ENCODE measurements at places on chromosomes 3 and 15. TPM values are rescaled to one million over a fixed set of nuclear protein-coding genes. Genes with fewer than 3 reads are reported as not detected.

DNA sequence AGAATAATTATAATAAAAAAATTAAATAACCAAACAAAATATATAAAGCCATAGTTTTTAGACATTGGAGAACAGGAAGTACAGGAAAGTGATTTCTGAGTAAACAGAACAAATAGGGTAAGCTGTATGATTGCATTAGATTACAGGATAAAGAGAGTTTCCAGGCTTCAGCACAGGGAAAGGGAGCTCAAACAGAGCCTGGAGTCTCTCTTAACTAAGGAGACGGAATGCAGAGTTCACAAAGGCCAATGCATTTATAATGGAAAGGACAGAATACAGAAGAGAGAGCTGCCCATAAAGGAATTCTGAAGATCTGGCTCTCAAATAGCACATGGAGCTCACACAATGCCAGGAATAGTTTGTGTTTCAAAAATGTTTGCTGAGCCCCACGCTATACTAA, 42.0 kb upstream of the OTOL1 start:
- no peak for DNase-seq

DNA sequence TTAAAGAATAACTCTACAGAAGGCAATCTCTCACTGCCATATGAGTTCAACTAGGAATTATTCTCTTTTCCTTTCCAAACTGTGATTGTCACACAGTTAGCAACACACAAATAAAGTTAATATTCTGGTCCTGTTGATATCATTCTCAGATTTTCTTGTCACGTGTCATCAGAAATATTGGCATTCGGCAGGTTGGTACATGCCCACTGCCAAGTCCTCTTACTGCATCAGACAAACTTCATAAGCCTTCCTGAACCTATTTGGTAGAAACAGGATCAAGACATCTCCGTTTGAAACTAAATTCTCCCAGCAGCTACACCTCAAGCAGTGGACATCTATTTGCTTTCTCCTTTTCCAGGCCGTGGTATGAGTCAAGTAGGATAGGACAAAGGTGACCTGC, 177.9 kb upstream of the SOX2 start:
- no peak for DNase-seq

Gene TLNRD1
- 11.5 TPM for total RNA-seq

- no peak for DNase-seq
Measured at GRCh38 chr15:40064231-40064894, 25.4 kb upstream of the SRP14 start.

Gene PPP1R14D
- not detected for total RNA-seq

Gene STARD9
- 6.2 TPM for total RNA-seq

- DNase-seq: no peak
Measured at GRCh38 chr3:149639093-149639486, 18.7 kb downstream of the WWTR1 start.

Gene AGBL1
- 0.09 TPM for total RNA-seq

GRCh38 chr15:37081983-37082382, 18.4 kb downstream of the MEIS2 start:
- DNase-seq: no peak

DNA sequence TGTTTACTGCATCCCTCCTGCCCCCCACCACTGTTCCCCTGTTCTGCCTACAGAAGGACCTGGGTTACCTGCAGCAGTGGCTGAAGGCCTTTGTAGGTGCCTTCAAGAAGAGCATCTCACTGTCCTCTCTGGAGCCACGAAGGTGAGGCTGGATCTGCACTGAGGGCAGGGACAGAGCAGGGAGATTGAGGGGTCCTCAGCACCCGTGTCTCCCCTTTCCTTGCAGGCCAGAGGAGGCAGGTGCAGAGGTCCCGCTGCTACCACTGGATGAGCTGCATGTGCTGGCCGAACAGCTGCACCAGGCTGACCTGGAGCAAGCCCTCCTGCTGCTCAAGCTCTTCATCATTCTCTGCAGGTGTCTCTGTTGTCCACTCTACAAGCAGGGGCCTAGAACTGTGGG, 9.2 kb downstream of the NBEAL2 start:
- no peak for DNase-seq

- DNase-seq: no peak
Measured at GRCh38 chr3:177681852-177682251, 484.6 kb upstream of the TBL1XR1 start.

GRCh38 chr3:78881501-78881900, 886.3 kb downstream of the ROBO1 start:
- DNase-seq: no peak

DNA sequence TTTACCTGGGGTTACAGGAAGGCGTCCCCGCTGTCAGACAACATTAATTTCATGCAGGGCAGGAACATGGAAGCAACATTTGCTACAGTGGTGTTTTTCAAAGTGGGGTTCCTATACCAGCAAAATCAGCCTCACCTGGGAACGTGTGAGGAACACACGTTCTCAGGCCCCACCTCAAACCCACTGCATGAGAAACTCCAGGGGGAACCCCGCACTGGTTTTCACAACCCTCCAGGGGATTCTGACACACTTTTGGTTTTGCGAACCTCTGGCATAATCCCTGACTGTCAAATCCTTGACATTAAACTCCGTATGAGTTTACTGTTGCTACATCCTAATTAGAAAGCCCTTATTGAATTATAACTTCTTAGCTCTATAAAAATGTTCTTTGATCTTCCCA, 127.7 kb downstream of the LRRK1 start:
- no peak for DNase-seq

GRCh38 chr3:7630351-7630911, 769.5 kb downstream of the GRM7 start:
- DNase-seq: no peak

- DNase-seq: no peak
Measured at GRCh38 chr15:70258369-70259027, 160.8 kb upstream of the TLE3 start.

GRCh38 chr3:16066975-16067374, 107.5 kb upstream of the GALNT15 start:
- DNase-seq: no peak

DNA sequence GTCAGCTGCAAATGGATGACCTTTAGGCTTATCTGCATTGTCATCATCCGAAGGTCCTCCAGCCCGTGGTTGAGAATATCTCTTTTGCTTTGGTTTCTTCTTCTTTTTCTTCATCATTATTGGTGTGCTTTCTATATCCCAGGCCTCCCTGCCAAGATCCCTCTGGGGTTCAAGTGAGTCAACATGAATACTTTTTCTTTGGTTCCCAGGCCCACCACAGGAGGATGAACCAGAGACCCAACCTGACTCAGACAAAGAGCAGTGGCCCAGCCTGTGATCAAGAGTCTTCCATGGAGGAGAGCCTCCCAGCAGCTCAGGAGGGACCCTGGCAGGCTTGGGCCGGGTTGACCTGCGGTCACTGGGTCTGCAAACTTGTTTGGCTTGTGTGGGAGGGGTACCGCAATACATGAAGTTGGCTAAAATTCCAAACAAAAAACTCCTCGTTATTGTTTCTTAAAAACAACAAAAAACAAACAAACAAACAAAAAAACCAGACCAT, 104.2 kb downstream of the MAP4 start:
- DNase-seq: no peak

- DNase-seq: no peak
Measured at GRCh38 chr3:186841620-186842019, 890 bp upstream of the ADIPOQ start.

Gene ISLR
- total RNA-seq: 16.8 TPM

GRCh38 chr3:185151964-185152409, 873 bp downstream of the C3orf70 start:
- DNase-seq: no peak

DNA sequence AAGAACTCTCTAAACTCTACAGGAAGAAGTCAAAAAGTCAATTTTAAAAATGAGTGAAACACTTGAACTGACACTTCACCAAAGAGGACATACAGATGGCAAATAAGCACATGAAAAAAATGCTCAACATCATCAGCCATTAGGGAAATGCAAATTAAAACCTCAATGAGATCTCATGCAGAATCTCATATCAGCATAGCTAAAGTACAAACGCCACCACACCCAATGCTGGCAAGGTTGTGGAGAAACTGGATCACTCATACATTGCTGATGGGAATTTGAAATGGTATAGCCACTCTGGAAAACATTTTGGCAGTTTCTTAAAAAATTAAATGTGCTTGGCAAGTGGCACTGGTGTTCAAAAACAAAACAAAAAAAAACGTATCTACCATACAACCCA, 34.2 kb downstream of the MEGF11 start:
- DNase-seq: no peak

- DNase-seq: no peak
Measured at GRCh38 chr3:9109568-9109914, 139.9 kb downstream of the SRGAP3 start.

DNA sequence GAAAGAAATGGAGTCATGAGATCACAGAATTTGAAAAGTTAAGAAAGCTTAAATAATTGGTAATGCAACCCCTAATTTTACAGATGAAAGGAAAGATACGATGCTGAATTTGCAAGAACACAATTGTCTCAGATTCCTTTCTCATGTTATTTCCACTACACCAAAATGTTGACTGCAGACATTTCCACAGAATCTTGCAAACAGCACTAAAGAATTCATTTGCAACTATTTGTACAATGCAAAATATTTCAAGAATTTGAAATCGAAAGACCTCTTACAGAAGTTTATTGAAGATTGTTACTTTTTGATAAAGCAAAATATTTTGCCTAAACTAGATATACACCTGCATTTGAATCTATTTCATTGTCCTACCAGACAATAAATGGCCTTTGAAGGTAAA, 194.1 kb upstream of the KCNMB2 start:
- no peak for DNase-seq

DNA sequence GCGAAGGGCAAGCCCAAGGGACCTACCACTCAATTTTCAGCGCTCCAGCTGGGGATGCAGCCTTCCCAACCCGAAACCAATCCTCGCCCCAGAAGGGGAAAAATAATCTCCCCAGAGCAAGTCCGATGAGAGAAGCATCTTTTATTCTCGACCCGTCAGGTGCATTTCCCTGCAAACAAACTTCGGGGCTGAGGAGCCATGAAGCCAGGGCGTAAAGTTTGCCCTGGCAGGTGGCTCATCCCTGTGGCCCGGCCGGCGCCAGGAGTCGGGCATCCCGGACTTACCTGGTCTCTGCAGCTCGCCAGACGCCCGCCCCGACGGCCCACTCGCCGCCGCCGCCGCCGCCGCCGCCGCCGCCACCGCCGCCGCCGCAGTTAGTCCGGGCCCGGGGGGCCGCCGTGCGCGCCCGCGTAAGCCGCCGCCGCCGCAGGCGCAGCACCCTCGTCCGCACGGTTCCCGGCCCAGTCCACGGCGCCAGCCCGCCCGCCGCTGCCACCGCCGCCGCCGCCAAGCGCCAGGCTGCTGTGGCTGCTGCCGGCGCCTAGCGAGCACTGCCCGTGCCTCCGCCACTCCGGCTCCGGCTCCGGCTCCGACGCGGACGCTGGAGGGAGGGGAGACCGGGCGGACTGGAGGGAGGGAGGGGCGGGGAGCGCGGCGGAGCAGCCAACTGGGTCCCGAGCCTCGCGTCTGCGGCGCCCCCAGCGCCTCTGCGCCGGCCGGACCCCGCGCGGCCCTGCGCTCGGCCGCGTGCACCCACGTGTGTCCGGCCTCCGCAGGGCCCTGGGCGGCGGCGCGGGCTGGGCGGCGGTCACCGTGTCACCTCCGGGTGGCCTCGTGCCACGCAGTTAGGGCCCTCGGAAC, at the start of gene CNTN3:
TSS of gene CNTN3 (minus strand) at position 553 of the 861 bp plus-strand sequence. CDS start 93,547 bp downstream, outside the sequence.
- DNase-seq: peak; percentile 18

- no peak for DNase-seq
Measured at GRCh38 chr3:45575386-45575923, 19.1 kb upstream of the LIMD1 start.

- no peak for DNase-seq
Measured at GRCh38 chr15:84598993-84599392, 1.8 kb upstream of the ZSCAN2 start.

Gene CCR8
- total RNA-seq: not detected

Gene STAB1
- total RNA-seq: 159 TPM

DNA sequence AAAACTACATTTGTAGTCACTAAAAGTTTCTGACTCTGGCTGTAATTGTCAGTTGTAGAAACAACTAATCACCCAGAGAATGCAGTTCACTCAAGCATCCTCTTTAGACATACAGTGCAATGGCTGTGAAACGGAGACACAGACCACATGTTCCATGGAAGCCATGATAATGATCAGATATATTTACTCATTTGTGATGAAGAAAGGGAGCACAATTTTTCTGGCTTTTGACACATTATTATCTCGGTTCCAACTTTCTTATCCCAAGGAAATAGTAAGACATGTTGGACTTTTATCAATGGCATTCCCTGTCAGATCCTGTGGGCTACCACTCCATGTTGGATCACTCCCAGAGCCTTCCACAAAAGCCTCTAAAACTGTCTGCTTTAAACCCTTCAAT, 215.0 kb upstream of the LRIG1 start:
- DNase-seq: no peak

Gene GRM7
- total RNA-seq: not detected

- no peak for DNase-seq
Measured at GRCh38 chr3:58236527-58237237, 910 bp upstream of the ABHD6 start.

Gene PLSCR2
- total RNA-seq: not detected

- peak; percentile 32 for DNase-seq
Measured at GRCh38 chr15:45314960-45315359, 62.9 kb downstream of the SLC28A2 start.

Gene LRRC49
- total RNA-seq: 149 TPM

GRCh38 chr3:107740992-107741896, 218.5 kb downstream of the BBX start:
- no peak for DNase-seq

Gene RBP2
- total RNA-seq: not detected

- DNase-seq: no peak
Measured at GRCh38 chr3:66271231-66271630, 50.4 kb downstream of the SLC25A26 start.

DNA sequence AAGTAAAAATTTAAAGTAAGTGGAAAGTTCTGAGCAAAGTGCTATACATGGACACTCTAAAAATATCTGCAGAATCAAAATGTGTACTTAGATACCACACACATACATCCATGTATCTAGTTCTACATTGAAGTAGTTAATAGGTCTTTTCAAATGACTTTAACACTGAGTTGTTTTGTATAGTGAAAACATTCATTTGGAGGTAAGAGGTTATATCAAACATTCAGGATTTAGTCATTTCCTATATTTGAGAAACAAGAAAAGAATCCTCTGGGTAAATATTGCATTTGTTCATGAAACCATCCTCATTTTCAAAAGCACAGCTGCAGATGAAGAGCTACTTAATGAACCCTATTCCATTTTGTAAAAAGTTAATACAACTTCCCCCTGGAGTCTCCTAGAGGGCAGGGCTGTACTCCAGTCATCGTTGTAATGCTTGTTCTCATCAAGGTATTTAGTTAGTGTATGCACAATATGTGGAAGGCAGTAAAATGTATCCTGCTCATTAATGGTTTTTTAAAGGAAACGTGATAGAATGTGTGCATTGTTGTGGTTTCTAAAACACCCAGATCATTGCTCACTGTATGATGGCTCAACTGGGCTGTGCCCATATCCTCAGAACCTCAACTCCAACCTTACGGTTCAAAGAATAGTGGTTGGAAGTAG, 26.2 kb downstream of the ARPP21 start:
- DNase-seq: no peak
